ENCODE measurements at places on chromosomes 11 and 22. TPM values are rescaled to one million over a fixed set of nuclear protein-coding genes. Genes with fewer than 3 reads are reported as not detected.

Gene SBF1
- 98.8 TPM for total RNA-seq

Gene SLC22A6
- not detected for total RNA-seq

Gene CCDC88B
- 5.1 TPM for total RNA-seq

Gene CYB5R3
- total RNA-seq: 455 TPM

Gene OR4A16
- total RNA-seq: not detected

Gene OR52H1
- total RNA-seq: not detected

Gene SCGB1C1
- total RNA-seq: not detected

Gene ZNF215
- total RNA-seq: not detected

Gene TSPAN32
- total RNA-seq: 1.9 TPM

Gene CARNS1
- total RNA-seq: 6.0 TPM

Gene GLB1L3
- not detected for total RNA-seq

Gene TENM4
- 11.9 TPM for total RNA-seq

Gene PATE3
- not detected for total RNA-seq

Gene CLMP
- 70.6 TPM for total RNA-seq

Gene CALCB
- total RNA-seq: not detected

Gene WNT11
- 11.7 TPM for total RNA-seq

Gene PGM2L1
- 8.4 TPM for total RNA-seq

Gene MRE11
- total RNA-seq: 3.3 TPM

Gene GUCD1
- total RNA-seq: 80.0 TPM

Gene MS4A8
- total RNA-seq: not detected

Gene DBX1
- not detected for total RNA-seq

Measured in ascending aorta (tissue), 2 donors.